Hepatocyte (in vitro differentiated cells): ENCODE measurements at places on chromosomes 11 and 22. TPM values are rescaled to one million over a fixed set of nuclear protein-coding genes. Genes with fewer than 3 reads are reported as not detected.

DNA sequence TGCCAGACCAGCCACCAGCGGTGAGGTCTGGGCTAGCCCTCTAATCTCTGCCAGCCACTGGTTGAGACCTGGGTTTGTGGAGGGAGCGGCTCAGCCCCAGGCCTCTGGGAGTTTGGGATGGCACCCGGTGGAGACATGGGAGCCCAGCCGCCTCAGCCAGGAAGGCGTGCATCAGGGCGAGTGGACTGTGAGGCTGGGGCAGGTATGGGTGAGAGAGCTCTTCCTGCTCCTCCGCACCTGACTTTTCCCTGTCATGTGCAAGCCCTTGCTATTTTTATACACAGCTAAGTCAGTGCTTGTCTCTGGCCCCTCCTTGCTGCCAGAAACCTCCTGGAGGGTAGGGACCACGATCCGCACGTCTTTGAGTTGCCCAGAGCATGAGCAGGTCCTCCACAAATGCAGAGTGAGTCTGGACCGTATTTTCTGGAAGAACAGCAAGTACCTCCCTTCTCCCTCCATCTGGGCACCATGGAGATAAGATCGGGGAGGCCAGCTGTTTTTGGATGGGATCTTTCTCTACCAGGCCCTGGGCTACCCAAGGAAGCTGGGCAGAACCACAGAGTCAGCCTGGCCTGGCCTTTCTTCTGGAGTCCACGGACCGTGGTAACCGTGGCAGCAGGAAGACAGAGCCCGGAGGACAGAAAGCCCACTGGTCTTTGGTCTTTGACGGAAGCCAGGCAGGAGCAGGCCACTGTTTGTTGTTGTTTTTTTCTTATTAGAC, 53.3 kb downstream of the IGLL1 start:
- no peaks in the 10 kb centered on the region for H3K36me3 ChIP-seq
- H3K27me3 ChIP-seq = no peaks in the 10 kb centered on the region
- H3K4me3 ChIP-seq = no peak overlapping the region
- no peak overlapping the region for H3K27ac ChIP-seq

DNA sequence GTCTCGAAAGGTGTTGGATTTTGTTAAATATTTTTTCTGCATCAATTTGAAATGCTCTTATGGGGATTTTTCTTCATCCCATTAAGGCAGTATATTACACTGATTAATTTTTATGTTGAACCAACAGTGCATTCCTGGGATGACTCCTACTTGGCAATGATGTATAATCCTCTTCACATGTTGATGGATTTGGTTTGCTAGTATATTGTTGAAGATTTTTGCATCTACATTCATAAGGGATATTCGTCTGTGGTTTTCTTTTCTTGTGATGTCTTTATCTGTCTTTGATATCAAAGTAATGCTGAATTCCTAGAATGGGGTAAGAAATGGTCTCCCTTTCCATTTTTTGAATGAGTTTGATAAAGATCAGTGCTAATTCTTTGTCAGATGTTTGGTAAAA, 18.7 kb upstream of the SLC35C1 start:
- DNase-seq = no peak
- no peaks in the 10 kb centered on the region for H3K36me3 ChIP-seq

GRCh38 chr11:130427581-130428315, 661 bp downstream of the ADAMTS8 start:
- peaks cover 67% of the 10 kb centered on the region for H3K27me3 ChIP-seq
- H3K4me1 ChIP-seq = peaks cover 11% of the 10 kb centered on the region
- no peak overlapping the region for H3K27ac ChIP-seq
- DNase-seq = peak; percentile 38
- H3K4me3 ChIP-seq = peak overlapping the region; percentile 55
- H3K36me3 ChIP-seq = no peaks in the 10 kb centered on the region

Gene GGTLC2
- total RNA-seq = 0.37 TPM in 1 of 2 replicates, not detected in the other

DNA sequence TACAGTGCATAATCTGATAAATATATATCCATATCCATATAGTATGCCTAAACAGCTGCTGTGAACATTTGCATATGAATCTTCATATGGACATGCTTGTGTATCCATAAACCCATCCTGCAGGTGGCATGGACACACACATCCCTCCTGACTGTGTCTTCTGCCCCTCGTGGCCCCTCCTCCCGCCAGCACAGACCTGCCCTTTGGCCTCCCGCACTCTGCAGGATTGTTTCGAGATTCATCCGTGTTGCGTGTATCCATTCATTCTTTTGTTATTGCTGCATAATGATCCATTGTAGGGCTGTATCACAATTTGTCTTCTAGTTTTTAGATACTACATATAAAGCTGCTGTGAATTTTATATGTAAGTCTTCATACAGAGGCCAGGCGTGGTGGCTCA, 24.0 kb downstream of the ZBED4 start:
- no peak overlapping the region for H3K4me3 ChIP-seq
- H3K27ac ChIP-seq = no peak overlapping the region
- DNase-seq = no peak
- H3K4me1 ChIP-seq = no peaks in the 10 kb centered on the region

- peak overlapping the region; percentile 83 for H3K4me3 ChIP-seq
- H3K27ac ChIP-seq = peak overlapping the region; percentile 98
- H3K36me3 ChIP-seq = no peaks in the 10 kb centered on the region
- no peaks in the 10 kb centered on the region for H3K27me3 ChIP-seq
These were observed 57.6 kb downstream of the KCNJ4 start for GRCh38 chr22:38397189-38398085.

- H3K27me3 ChIP-seq = no peaks in the 10 kb centered on the region
- peaks cover 9% of the 10 kb centered on the region for H3K4me1 ChIP-seq
- DNase-seq = no peak
- H3K4me3 ChIP-seq = no peak overlapping the region
- no peak overlapping the region for H3K27ac ChIP-seq
These were observed 86.8 kb downstream of the PTPRJ start for GRCh38 chr11:48066881-48067800.

GRCh38 chr22:45584121-45584570, 81.5 kb downstream of the FBLN1 start:
- no peaks in the 10 kb centered on the region for H3K27me3 ChIP-seq
- H3K27ac ChIP-seq = no peak overlapping the region
- H3K4me1 ChIP-seq = no peaks in the 10 kb centered on the region
- no peak overlapping the region for H3K4me3 ChIP-seq
- no peaks in the 10 kb centered on the region for H3K36me3 ChIP-seq

- no peak overlapping the region for H3K27ac ChIP-seq
- H3K36me3 ChIP-seq = no peaks in the 10 kb centered on the region
- H3K27me3 ChIP-seq = no peaks in the 10 kb centered on the region
- H3K4me1 ChIP-seq = peaks cover 27% of the 10 kb centered on the region
- H3K4me3 ChIP-seq = no peak overlapping the region
These were observed 15.4 kb downstream of the FAM83F start for GRCh38 chr22:40009951-40010671.

Gene CSTPP1
- 21.9 and 23.0 TPM in 2 replicates for total RNA-seq

Gene ADM
- 74.1 and 87.8 TPM in 2 replicates for total RNA-seq

GRCh38 chr22:44068422-44069191, 44.5 kb downstream of the PARVB start:
- no peaks in the 10 kb centered on the region for H3K27me3 ChIP-seq
- H3K4me1 ChIP-seq = no peaks in the 10 kb centered on the region
- H3K4me3 ChIP-seq = no peak overlapping the region

- no peak overlapping the region for H3K4me3 ChIP-seq
- no peaks in the 10 kb centered on the region for H3K4me1 ChIP-seq
- H3K27ac ChIP-seq = no peak overlapping the region
These were observed 24.3 kb downstream of the SLC25A18 start for GRCh38 chr22:17587629-17588028.

GRCh38 chr11:118921121-118921928, 4.4 kb downstream of the BCL9L start:
- H3K27me3 ChIP-seq = no peaks in the 10 kb centered on the region
- no peaks in the 10 kb centered on the region for H3K36me3 ChIP-seq
- peak overlapping the region; percentile 99 for H3K27ac ChIP-seq
- peaks cover 58% of the 10 kb centered on the region for H3K4me1 ChIP-seq
- H3K4me3 ChIP-seq = peak overlapping the region; percentile 22

Gene RNASEH2C
- total RNA-seq = 26.4 and 44.4 TPM in 2 replicates

Gene CECR2
- total RNA-seq = 3.3 and 3.6 TPM in 2 replicates

Gene MPPED1
- total RNA-seq = 0.97 and 5.3 TPM in 2 replicates

Gene KCNK7
- total RNA-seq = not detected in 2 replicates

GRCh38 chr11:73461964-73462363, 85.8 kb downstream of the RELT start:
- DNase-seq = no peak
- H3K27me3 ChIP-seq = no peaks in the 10 kb centered on the region
- H3K36me3 ChIP-seq = no peaks in the 10 kb centered on the region
- H3K27ac ChIP-seq = no peak overlapping the region

Gene MAPK8IP2
- 1.0 and 1.6 TPM in 2 replicates for total RNA-seq

Gene ASPHD2
- total RNA-seq = 1.2 and 1.4 TPM in 2 replicates

- no peaks in the 10 kb centered on the region for H3K27me3 ChIP-seq
- no peak for DNase-seq
- no peaks in the 10 kb centered on the region for H3K4me1 ChIP-seq
- no peaks in the 10 kb centered on the region for H3K36me3 ChIP-seq
- H3K4me3 ChIP-seq = no peak overlapping the region
These were observed 804.2 kb downstream of the NTM start for GRCh38 chr11:132174362-132175255.

Gene C11orf65
- 0.50 and 1.0 TPM in 2 replicates for total RNA-seq

Gene P2RY6
- 2.6 and 2.9 TPM in 2 replicates for total RNA-seq

DNA sequence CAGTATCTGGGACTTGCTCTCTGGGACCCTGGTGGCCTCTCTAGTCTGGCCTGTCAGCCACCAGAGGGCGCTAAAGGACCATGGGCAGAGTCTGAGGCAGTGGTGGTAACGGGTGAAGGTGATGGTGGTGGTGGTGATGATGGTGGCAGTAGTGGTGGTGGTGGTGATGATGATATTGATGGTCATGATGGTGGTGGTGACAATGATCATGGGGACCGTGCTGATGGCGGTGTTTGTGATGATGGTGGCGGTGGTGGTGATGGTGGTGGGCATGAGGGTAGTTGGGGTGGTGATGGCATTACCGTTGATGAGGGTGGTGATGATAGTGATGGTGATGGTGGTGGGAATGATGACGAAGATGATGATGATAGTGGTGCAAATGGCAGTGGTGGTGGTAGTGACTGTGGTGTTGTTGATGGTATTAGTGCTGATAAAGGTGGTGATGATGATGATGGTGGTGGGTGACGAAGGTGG, 16.0 kb downstream of the TRPM5 start:
- H3K4me1 ChIP-seq = no peaks in the 10 kb centered on the region
- DNase-seq = peak; percentile 79
- H3K4me3 ChIP-seq = no peak overlapping the region
- H3K36me3 ChIP-seq = no peaks in the 10 kb centered on the region

DNA sequence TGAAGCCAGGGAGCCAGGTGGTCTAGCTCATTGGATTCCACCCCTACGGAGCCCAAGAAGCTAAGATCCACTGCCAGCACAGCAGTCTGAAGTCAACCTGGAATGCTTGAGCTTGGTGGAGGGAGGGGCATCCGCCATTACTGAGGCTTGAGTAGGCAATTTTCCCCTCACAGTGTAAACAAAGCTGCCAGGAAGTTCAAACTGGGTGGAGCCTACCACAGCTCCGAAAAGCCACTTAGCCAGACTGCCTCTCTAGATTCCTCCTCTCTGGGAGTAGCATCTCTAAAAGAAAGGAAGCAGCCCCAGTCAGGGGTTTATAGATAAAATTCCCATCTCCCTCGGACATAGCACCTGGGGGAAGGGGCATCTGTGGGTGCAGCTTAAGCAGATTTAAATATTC, 620.3 kb downstream of the NELL1 start:
- no peaks in the 10 kb centered on the region for H3K36me3 ChIP-seq
- no peak overlapping the region for H3K27ac ChIP-seq
- no peak for DNase-seq
- no peaks in the 10 kb centered on the region for H3K4me1 ChIP-seq
- H3K4me3 ChIP-seq = no peak overlapping the region
- H3K27me3 ChIP-seq = no peaks in the 10 kb centered on the region

DNA sequence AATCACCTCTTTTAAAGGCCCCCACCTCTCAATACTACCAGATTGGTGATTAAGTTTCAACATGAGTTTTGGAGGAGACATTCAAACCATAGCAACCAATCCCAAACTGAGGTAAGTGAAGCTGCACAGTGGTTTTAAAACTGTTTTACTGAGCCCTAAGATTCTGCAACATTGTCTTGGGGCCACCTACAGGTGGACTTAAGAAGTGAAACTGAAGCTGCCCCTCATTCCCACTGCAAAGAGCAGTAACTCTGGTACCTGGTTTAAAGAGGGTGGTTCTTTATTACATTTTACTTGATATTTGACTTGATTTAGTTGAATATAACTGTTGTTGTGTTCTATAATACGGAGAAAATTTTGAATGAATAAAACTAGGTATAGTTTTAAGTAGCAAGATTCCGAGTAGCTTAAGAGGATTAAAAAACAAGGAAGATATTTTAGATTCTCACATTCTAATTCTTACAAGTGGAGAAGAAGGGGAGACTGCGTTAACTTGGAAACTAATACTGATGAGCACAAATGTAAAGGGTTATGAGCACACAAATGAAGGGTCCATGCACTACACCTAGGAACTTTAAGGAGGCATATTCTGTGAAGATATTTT, 26.7 kb downstream of the SYT9 start:
- H3K4me3 ChIP-seq = no peak overlapping the region
- no peaks in the 10 kb centered on the region for H3K27me3 ChIP-seq
- H3K27ac ChIP-seq = no peak overlapping the region
- DNase-seq = peak; percentile 52
